ENCODE measurements at places on chromosomes 5 and 9. TPM values are rescaled to one million over a fixed set of nuclear protein-coding genes. Genes with fewer than 3 reads are reported as not detected.

Gene AJM1
- total RNA-seq, result 1.1 TPM

Gene PCDHA9
- total RNA-seq, result 0.05 TPM

Gene FGFR4
- total RNA-seq, result 17.4 TPM

Gene DRD1
- total RNA-seq, result not detected
